ENCODE measurements at places on chromosomes 2 and 18.

DNA sequence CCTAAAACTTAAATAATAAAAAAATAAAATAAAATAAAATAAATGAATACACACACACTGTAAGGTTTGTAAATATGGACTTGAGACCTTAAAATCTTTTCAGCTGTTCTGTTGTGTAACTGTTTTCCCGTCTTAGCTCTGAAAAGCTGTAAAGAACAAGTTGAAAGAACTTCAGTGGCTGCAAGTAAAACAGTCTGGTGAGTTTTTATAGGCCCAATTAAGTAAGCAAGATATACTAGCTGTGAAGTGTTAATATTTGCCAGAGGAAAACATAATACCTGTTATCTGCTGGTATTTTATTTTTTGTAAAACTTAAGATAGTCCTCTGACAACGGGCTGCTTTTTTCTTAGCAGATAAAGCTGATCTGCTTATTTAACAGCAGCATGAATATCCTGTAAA lies 176.9 kb upstream of the NRP2 start:
- no peak for DNase-seq

- DNase-seq, result no peak
These were observed 65.8 kb downstream of the SGPP2 start for GRCh38 chr2:222490131-222490530.

DNA sequence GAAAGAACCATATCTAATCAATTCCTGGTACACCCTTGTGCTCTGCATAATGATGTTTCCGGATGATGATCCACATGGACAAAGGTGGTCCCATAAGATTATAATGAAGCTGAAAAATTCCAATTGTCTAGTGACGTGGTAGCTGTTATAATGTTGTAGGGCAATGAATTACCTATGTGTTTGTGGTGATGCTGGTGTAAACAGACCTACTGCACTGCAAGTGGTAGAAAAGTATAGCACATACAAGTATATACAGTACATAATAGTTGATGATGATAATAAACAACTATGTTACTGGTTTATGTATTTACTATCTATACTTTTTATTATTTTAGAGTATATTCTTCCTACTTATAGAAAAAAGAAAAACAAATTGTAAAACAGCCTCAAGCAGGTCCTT lies 8.4 kb downstream of the DGKD start:
- DNase-seq, result no peak

DNA sequence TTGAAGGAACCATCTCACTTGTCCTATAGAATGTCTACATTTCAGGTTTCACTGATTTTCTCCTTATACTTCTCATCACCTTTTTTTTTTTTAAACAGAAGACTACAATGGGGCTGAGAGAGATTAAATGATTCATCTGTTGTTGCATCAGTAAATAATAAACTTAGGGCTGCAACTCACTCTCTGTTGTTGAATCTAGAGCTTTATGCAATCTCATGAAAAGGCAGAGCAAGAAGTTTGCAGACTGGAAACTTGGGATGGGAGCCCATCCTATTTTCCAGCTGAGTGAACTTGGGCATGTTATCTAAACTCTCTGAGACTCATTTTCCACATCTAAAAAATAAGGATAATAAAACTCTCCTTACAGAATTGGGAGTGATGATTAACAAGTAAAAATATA lies 58.4 kb downstream of the PDE1A start:
- no peak for DNase-seq

DNA sequence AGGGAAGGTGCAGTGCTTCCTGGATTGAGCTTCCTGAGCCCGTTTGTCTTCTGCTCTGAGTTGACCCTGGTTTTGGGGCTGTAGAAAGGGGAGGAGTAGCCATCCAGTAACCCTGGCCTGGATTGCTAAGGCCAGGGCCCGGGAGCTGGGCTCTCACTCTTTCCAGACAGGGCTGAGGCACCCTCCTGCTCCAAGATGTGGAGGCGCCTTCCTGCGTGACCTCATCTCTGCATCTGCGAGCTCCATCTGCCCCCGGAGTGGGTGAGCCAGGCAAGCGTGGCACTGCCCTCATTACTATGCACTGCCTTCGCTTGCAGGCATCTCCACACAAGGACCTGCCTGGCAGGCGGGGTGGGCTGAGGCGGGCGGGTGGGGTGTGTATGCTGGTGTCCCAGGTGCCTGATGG lies 58.0 kb downstream of the RAB31 start:
- DNase-seq, result no peak

GRCh38 chr2:78718024-78718423 lies 307.5 kb upstream of the REG3G start:
- DNase-seq, result no peak

- DNase-seq, result no peak
These were observed 66.8 kb downstream of the CCDC138 start for GRCh38 chr2:108853421-108853820.

- peak; percentile 63 for DNase-seq
These were observed 582 bp downstream of the RTP5 start for GRCh38 chr2:241870081-241870541.

DNA sequence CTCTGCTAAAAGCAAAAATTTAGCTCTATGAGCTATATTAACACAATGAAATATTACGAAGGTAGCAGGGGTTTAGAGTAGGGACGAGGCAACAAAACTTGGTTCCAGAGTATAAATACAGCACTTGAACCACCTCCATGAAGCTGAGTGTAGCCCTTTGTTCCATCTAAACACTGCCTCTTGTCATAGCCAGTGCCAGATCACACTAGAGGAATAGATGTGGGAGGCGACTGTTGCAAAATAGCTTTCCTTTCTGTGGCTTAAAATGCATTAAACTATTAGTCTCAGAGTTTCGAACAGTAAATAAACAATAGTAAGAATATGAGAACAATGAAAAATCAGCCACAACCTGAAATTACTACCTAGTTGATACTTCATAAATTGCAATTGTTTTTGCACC lies 29.8 kb downstream of the PIEZO2 start:
- no peak for DNase-seq

GRCh38 chr2:188189356-188189755 lies 102.3 kb upstream of the GULP1 start:
- no peak for DNase-seq

DNA sequence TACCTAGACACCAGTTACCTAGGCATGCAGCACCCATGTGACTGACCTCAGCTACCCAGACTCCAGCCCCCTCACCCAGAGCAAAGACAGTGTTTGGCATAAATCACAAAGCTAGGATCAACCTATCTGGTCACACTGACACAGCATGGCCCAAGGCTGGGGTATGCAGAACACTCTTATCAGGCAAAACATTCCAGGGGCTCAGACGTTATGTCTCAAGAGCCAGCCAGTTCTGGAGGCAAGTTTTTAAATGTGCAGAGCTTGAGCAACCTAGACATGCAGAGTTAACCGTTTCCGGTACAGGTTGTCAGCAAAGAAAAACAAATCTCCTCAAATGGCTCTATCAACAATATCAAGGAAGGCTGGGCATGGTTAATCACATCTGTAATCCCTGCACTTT lies 92.8 kb downstream of the AP1S3 start:
- DNase-seq, result no peak

DNA sequence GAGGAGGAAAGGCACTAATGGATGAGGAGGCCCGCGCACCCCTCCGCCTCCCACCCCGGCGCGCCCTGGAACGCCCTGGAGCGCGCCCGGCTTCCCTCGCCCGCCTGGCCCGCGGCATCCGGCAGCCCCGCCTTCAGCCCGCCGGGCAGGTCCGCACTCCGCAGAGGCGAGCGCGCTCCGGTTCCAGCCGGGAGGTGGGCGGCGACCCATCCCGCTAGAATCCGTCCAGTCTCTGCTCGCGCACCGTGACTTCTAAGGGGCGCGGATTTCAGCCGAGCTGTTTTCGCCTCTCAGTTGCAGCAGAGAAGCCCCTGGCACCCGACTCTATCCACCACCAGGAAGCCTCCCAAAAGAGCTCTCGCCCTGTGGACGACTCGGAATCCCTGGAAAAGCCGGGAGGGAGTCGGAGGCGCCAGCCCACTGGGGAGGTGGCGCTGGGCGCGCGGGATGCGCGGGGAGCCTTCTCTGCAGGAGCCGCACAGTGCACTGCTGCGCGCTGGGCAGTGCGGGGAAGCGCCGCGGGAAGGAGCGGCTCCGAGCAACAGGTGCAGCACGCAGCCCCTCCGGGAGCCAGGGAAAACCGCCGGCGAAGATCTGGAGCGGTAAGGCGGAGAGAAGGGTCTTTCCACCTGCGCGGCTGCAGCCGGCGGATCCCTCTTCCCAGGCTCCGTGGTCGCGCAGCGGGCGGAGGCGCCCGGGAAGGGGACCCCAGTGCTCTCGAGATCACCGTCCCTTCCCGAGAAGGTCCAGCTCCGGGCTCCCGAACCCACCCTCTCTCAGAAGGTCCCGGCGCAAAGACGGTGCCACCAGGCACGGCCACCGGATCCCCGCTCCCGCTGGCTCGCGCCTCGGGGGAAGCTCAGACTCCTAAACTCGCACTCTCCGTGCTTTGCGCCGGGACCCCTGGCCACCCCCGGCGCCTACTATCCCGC lies at the start of gene GALR1:
Gene GALR1, plus strand, starts transcription at position 280 of the 932 bp plus-strand sequence. CDS start 701 bp downstream, outside the sequence.
- peak; percentile 29 for DNase-seq

DNA sequence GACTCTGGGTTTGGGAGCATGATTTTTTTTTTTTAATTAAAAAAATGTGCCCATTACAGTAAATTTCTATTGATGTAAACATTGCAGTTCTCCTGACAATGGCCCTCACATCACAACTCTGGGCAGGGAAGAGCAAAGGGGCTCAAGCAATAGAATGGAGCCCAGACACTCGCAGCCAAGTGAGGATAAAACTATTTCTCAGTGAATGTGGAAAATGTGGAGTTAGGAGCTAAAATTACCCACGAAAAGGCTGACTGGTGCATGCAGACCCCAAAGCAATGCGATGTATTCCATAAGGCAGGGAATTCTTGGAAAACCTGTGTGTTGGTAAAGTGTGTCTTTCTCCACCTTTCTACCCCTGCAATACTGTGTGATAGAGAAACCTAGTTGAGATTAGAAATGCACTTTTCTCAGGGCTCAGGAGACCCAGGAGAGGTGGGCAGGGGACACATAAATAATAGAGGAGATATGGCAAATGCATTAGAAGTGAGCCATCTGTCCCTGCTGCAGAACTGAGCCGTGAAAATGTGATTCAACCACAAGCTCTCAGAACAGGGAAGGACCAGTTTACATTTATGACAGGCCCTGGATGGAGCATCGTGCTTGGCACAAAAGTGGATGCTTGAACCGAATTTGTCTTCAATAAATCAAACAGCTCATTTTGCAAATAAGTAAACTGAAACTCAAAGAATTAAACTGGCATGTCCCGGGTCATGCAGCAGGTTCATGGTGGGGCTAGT lies 100.1 kb downstream of the MYCN start:
- DNase-seq, result no peak

GRCh38 chr2:95264624-95265023 lies 9.6 kb upstream of the PROM2 start:
- no peak for DNase-seq

GRCh38 chr2:241036397-241036963 lies 38.1 kb downstream of the SNED1 start:
- DNase-seq, result no peak

Data from SK-N-SH (cell line).